Suppressor macrophage treated with lipopolysaccharide for 4 hours (primary cell): ENCODE measurements at places on chromosomes 6 and 20.

- DNase-seq: no peak
Measured at GRCh38 chr20:25476106-25477013, 68.9 kb downstream of the GINS1 start.

DNA sequence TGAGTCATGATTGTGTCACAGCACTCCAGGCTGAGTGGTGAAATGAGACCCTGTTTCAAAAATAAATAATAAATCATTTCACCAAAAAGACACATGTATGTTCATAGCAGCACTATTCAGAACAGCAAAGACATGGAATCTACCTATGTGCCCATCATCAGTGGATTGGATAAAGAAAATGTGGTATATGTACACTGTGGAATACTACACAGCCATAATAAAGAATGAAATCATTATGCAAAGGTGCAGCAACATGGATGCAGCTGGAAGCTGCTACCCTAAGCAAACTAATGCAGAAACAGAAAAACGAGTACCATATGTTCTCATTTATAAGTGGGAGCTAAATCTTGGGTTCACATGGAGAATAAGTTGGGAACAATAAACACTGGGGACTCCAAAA lies 33.1 kb downstream of the ZNF451 start:
- no peak for DNase-seq

DNA sequence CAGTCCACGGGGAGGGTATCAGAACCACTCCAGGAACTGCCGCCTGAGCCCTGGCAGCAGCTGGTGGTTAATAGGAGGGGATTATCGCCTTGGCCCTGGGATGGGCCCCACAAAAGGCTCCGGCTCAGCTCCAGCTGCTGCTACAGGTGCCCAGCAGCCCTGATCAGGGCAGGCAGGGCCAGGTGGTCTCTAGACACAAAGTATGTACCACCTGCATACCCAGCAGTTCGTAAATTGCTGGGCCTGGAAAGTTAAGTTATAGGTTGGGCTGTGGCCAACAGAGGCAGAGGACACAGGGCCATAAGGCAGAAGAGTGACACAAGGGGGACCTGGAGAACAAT lies 35.1 kb downstream of the RRBP1 start:
- DNase-seq: no peak

DNA sequence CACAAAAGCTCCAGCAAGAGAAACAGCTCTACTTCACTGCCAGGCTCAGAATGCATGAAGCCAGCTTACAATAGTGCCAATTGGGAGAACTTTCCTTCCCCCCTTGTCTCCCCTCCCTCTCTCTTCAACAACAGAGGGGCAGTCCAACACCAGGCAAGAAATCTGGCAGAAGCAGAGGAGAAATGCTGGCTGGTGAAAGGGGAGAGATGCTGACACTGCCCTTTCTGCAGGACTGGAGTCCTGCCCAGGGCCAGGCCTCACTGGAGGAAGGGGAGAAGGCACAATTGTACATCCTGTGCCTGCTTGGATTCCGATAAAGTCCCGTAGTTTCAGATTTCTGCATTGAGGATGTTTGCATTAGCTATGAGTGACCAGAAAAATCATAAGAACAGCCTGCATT lies 148.6 kb downstream of the LRRC1 start:
- DNase-seq: no peak

DNA sequence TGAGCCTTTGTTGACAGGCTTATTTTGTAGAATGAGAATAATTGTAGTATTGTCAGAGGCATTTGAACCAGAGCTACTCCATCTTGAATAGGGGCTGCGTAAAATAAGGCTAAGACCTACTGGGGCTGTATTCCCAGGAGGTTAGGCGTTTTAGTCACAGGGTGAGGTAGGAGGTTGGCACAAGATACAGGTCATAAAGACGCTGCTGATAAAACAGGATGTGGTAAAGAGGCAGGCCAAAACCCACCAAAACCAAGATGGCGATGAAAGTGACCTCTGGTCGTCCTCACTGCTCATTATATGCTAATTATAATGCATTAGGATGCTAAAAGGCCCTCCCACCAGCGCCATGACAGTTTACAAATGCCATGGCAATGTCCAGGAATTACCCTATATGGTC lies 82.7 kb downstream of the PFDN4 start:
- no peak for DNase-seq

DNA sequence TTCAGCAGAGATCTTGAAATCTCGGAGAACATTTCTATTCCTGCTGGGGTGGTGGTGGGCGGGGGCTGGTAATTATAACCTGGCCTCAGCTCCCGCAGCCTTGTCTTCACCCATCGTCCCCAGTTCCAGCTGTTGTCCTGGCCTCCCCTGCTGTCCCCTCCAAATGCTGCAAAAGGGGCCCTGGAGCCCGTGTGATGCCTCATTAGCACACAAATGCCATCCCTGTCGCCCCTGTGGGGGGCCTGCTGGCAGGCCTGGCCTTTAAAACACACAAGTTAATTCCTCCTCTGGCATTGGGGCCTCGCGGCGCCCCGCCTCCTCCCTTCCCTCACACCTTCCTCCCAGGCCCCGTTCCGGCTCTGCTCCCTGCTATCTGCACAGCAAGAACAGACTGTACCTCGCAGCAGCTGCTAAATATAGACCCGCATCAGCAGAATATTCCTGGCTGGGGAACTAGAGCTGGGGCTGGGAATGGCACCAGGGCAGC lies 85.7 kb downstream of the CDH22 start:
- DNase-seq: no peak

- DNase-seq: no peak
Measured at GRCh38 chr6:5778317-5778857, 228.3 kb downstream of the NRN1 start.

DNA sequence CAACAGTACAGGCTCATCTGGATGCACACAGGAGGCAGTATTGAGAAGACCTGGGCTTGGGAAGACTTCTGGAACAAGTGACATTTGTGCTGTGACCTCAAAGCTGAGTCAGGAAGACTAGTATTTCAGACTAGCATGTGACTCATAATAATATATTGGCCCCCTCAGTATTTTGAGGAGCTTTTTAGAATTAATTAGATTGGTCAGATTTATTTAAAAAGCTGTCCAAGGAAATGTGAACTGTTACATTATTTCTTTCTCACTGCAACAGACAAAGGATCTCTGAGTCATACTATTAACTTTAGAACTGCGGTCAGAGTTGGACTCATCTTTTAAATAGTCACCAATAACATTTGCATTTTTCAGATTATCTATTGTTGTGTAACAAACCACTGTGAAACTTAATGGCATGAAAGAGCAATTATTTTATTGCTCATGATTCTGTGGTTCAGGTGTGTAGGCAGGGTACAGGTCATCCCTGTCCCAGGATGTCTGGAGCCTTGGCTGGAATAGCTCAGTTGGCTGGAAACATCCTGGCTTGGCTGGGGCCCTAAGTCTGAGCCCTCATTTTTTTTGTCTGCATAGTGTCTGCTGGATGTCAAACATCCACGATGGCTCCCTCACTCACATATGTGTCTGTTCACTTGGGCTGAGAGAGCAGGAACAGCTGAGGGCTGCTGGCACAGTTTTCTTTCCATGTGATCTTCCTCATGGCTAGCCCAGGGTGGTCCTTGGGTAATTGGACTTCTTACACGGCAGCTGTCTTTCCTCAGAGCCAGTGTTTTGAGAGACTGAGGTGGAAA lies 46.9 kb downstream of the MAP3K4 start:
- peak; percentile 15 for DNase-seq

DNA sequence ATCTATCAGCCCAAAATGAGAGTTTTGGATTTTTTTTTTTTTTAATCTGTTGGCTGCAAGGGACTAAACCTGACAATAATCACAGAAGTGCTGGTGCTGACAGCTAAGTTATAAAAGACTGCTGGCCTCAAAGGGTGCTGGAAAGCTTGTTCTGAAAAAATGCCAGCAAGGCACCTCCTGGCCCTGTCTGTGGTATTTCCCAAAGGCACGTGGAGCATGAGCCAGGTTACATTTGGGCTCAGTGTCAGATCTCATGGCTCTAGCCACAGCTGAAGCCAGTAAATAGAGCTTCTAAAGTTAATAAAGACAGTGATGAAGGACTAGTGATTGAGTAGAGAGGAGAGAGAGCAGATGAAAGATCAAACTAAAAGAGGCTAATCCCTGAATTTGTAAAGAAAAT lies 178.9 kb downstream of the FUT9 start:
- DNase-seq: no peak

- DNase-seq: no peak
Measured at GRCh38 chr6:76418560-76419223, 346.2 kb upstream of the IMPG1 start.

DNA sequence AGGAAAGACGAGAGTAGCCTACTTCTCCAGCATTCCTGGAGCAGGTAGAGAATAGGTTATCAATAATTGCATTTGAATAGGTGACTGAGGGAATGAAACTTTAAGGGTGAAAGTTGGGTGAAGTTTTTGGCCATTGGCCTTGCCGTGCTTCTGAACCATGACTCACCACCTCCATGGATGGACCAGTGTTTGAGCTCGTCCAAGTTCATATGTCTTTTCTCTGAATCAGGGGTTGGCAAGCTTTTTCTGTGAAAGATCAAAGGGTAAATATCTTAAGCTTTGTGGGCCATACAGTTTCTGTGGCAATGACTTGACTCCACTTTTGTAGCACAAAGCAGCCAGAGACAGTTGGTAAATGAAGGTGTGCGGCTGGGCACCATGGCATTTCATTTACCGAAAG lies 31.8 kb downstream of the SNRNP48 start:
- no peak for DNase-seq

GRCh38 chr20:14721926-14722452 lies 384.6 kb upstream of the FLRT3 start:
- DNase-seq: no peak

DNA sequence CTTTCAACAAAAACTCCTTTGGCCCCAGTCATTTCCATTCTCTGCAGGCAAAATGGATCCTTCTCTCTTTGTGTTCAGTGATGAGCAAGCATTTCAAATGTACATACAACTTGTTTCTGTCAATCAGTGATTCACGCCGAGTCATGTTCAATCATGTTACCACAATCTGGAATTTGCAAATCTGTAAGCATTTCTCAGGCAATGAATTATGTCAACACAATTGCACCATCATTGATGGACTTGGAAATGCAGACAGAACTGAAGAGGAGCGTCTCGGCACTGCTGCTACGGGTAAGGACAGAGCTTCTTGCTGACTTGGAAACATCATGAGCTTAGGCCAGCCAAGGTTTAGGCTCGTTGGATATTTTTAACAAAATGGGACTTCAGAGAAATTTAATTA lies 132.8 kb upstream of the AGPAT4 start:
- DNase-seq: peak; percentile 62

GRCh38 chr6:156279261-156279969 lies 497.8 kb upstream of the ARID1B start:
- DNase-seq: peak; percentile 14

DNA sequence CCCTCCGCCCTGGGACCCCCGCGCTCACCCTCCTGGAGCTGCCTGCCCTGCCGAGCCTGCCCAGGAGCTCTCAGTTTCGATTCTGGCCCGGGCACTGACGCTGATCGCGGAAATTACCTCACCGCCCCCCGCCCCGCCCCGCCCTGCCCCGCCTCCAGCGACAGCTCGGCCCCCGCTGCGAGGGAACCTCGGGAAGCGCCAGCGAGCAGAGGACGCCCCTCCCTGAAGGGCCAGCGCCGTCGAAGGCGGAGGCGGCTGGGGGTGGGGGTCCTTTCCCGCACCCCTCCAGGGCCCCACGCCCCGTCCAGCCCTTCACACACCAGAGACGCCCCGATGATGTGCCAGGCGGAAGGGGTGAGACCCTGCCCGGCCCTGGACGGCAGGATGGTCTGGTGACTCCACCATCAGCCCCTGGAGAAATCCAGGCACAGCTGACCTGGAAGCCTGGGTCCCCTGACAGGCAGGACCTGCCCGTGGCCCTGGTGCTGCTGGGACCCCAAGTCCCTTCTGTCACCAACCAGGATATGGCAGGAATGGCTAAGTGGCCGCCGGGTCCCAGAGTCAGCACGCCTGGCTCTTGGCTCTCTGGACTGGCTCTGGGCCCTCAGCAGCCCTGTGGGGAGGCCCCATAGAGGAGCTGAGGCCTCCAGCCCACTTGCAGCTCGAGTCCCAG lies at the start of gene HELZ2:
Gene HELZ2 (minus strand): TSS at position 84 of the 673 bp plus-strand sequence. CDS start 1,854 bp downstream, outside the sequence.
- DNase-seq: peak; percentile 91

- no peak for DNase-seq
Measured at GRCh38 chr20:42747765-42748411, 441.8 kb downstream of the PTPRT start.

GRCh38 chr6:41448256-41448655 lies 97.9 kb upstream of the FOXP4 start:
- no peak for DNase-seq

- DNase-seq: no peak
Measured at GRCh38 chr6:14240411-14241166, 123.0 kb downstream of the CD83 start.

GRCh38 chr20:23874747-23875146 lies 4.8 kb downstream of the CST5 start:
- DNase-seq: no peak

DNA sequence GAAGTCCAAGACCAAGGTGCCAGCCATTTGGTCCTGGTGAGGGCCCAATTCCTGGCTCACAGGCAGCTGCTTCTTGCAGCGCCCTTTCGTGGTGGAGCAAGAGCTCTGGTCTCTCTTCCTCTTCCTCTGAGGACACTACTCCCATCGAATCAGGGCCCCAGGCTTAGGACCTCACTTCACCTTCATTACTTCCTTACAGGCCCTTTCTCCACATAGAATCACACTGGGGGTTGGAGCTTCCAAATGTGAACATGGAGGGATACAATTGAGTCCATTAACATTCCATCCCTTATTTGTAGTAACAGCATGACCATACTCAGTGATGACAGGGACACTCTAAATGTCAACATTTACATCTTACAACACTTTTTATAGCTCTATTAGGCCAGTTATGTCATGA lies 2.3 kb downstream of the RAMACL start:
- peak; percentile 70 for DNase-seq

DNA sequence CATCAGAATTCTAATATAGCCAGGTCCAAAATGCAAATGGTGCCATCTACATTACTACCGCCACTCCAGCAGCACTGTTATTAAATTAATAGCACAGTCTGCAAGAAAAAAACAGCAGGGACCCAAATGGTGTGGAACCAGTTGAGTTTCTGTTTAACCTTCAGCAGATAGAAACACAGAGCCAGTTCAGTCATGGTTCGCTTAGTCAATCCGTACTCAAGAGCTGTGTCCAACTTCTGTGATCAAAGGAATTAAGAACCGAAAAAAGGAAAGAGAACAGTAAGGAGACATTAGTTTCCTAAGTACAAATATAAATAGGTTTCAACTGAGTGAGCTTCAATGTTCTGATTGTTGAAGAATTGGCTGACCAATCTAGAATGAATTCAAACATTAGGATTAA lies 107.7 kb downstream of the TRDN start:
- DNase-seq: no peak

GRCh38 chr6:151313066-151313491 lies 73.3 kb downstream of the AKAP12 start:
- no peak for DNase-seq
